ENCODE measurements at places on chromosomes 3 and 15.

DNA sequence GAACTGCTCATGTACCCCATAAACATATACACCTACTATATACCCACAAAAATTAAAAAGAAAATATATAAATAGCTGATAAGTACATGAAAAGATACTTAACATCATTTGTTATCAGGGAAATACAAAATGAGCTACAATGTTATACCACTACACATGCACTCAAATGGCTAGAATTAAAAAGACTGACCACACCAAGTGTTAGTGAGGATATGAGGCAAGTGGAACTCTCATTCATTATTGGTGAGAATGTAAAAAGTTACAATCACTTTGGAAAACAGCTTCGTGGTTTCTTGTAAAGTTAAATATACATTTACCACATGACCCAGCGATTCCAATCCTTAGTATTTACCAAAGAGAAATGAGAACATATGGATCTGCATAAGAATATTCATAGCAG is 26.5 kb downstream of the EOMES start:
- no peak for DNase-seq

DNA sequence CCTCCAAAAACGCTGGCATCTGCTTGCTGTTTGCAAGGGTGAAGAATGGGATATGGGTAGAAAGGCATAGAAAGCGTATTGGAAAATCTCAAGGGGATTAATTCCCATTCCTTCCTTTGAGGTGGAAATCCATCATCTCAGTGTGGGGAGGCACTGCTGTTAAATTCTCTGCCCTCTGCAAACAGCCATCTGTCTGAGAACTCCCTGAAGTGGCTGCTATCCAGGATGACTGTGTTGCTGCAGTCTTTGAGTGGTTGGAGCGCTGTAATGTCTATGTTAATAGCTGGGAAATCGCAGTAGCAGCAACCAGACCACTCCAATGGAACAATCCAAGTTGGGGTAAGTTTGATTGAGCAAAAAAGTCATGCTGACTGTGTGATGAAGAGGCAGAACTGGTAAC is 625.9 kb downstream of the NLGN1 start:
- no peak for DNase-seq

DNA sequence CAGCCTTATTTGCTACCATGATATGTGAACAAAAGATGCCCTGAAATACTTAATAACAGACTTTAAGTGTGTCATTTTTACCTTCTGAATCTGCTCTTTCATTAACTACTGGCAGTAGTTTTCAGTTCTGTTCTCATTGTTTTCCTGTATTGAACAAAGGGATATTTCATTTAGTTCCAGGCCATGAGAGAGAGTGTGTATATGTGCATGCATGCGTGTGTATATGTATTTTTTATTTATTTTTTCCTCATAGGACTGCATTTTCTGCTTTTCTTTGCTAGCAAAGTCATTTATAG is 46.8 kb upstream of the CRTC3 start:
- no peak for DNase-seq

DNA sequence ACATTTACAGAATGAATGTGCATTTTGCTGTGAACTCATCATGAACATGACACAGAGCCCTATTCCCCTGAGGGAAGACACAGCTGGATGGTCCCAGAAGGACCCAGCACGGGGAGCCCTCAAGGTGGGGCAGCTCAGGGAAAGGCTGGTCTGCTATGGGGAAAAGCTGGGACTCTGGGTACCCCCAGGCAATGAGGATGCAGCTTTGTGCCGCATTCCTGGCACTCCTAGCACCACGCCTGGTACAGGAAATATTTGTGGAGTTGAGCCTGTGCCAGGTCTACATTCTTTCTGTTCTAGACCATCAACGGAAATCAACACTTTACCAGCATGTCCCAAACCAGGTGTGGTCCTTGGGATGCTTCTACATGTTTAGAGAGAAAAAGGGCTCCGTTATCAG is 74.0 kb downstream of the SRGAP3 start:
- DNase-seq, result no peak

- DNase-seq, result no peak
Observed at GRCh38 chr3:146134348-146135117, 26.5 kb downstream of the PLOD2 start.

GRCh38 chr15:50248994-50249582 is 16.4 kb downstream of the HDC start:
- DNase-seq, result no peak

DNA sequence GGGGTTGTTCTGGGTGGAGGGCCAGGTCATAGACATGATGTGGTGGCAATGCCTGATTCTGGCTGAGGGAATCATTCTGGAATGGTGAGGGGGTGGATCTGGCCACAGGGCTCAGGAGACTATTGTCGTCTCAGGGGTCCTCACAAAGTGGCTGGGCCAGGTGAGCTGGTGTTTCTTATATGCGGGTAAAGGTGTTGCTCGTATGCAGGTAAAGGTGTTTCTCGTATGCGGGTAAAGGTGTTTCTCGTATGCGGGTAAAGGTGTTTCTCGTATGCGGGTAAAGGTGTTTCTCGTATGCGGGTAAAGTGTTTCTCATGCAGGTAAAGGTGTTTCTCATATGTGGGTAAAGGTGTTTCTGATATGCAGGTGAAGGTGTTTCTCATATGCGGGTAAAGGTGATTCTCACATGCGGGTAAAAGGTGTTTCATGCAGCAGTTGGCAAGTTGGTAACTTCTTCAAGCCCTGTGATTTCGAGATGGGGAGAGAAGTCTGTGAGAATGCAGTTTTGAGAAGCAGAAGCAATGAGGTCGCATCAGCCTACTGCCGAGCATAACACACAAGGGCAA is 10.5 kb upstream of the MUC4 start:
- DNase-seq, result no peak

DNA sequence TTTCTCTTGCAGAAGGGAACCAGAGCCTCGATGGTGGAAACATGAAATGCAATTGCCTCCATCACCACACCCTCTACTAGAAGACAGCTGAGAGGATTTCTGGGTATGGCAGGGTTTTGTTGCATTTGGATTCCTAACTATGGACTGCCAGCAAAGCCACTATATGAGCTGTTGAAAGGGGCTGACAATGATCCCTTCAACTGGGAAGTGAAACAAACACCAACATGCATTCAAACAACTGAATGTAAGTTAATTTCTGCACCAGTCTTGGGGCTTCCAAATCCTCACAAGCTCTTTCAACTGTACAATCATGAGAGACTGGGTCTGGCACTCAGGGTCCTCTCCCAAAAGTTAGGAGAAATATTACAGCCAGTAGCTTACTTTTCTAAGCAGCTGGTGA is 116.7 kb upstream of the PLCL2 start:
- DNase-seq, result no peak

GRCh38 chr3:185934767-185935464 is 2.9 kb downstream of the TRA2B start:
- no peak for DNase-seq

DNA sequence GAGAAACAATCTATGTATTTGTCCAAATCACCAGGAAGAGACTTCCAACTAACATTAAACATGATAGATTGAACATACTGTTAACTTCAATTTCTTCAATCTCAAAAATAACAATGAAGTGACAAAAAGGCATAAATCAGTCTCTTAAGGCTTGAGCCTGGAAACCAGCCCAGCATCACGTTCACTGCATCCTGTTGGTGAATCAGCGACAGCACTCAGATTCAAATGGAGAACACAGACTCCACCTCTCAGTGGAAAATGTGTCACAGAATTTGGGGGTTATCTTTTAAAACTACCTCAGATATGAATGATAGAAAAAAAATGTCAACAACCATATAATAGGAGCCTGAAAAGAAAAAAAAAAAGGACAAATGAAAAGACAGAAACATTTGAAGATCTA is 212.0 kb downstream of the MINAR1 start:
- DNase-seq, result no peak

GRCh38 chr15:70062321-70062956 is 35.3 kb downstream of the TLE3 start:
- DNase-seq, result no peak

- no peak for DNase-seq
Observed at GRCh38 chr15:38275959-38276358, 23.3 kb downstream of the SPRED1 start.

GRCh38 chr3:101414121-101414520 is 93.7 kb upstream of the IMPG2 start:
- DNase-seq, result no peak

DNA sequence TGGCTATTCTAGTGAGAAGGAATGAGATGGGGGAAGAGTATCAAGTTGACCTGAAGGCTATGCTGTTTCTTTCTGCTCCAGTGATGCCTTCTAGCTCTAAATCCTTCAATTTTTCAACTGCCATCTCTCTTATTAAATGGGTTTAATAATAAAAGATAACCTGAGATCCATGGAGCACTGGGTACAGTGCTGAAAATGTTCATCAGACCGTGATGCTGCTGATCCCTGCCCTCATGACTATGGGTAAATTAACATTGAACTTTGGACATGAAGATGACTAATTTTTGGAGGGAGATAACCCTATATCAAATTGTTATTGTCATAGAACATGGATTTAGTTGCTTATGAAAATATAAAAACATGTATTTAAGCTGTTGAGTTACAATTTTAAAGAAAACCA is 27.7 kb upstream of the SLC2A2 start:
- DNase-seq, result no peak

- no peak for DNase-seq
Observed at GRCh38 chr3:52402706-52403270, 42.1 kb downstream of the SEMA3G start.

DNA sequence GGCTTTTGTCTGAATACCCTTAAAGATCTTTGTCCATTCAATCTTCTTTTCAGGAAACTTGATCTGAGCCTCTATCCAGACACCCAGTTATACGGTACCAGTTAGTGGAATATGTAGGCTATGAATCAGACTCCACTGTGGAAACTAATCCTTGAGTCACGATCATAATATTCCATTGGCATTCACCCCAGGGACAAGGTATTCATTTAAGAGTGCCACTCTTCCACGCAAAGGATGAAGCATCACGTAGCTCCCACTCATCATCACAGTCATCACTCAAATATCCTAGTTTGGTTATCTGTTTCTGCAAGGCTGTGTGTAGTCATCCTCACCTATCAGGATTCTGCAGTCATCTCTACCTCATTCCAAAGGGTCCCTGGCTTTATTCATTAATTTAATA is 85.6 kb downstream of the NEDD4 start:
- no peak for DNase-seq

DNA sequence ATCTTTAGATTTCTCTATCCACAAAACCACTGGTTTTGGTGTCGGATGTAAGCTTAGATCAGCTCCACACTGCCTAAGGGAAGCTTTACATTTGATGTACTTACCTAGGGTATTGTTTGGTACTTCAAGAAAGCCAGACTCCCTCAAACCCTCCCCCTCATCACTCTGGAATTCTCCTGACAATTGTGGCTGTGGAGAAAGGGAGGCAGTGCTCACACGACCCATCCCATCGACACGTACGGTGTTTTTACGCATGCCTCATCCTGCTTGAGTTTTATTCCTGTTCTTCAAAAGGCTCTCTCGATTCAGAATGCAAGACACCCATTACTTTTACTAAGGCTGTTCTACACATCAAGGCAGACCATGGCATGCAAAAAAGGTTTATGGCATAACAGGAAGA is 67.3 kb upstream of the ONECUT1 start:
- DNase-seq, result no peak

DNA sequence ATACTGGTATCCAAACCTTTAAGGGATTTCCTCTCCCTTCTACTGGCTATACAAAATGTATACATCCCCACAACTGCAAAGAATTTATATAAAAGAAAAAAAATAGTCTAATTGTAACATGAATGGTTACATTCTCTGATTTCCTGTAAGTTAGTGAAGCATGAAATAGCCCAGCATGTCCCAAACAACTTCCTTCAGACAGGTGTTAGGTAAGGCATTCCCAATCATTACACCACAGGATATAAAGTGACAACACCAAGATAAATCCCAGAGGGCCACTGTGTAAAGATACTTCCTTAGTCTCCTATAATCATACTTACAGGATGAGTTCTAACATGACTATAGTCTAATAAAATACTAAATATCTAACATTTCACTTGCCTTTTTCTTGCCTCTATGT is 7.6 kb downstream of the CMTM6 start:
- DNase-seq, result no peak

GRCh38 chr15:32843219-32843815 is 125.5 kb downstream of the GREM1 start:
- DNase-seq, result no peak

DNA sequence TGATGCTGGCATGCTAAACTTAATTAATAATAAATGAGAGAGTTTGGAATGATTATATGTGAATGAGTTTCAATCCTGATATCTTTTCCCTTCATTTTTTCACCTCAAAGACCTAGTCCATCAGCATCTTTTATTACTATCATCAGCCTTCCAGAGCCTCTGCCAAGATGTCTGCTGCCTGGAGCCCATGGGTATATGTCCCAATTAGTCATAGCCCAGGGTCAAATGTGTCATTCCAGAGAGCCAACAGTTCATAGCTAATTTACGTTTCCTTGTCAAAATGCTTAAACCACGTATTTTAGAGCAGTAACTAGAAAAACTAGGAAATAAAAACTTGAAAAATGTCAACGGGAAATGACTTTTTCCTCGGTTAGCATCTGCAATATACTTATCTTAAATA is 457.9 kb downstream of the SI start:
- no peak for DNase-seq

- no peak for DNase-seq
Observed at GRCh38 chr3:177523872-177524438, 326.7 kb upstream of the TBL1XR1 start.

DNA sequence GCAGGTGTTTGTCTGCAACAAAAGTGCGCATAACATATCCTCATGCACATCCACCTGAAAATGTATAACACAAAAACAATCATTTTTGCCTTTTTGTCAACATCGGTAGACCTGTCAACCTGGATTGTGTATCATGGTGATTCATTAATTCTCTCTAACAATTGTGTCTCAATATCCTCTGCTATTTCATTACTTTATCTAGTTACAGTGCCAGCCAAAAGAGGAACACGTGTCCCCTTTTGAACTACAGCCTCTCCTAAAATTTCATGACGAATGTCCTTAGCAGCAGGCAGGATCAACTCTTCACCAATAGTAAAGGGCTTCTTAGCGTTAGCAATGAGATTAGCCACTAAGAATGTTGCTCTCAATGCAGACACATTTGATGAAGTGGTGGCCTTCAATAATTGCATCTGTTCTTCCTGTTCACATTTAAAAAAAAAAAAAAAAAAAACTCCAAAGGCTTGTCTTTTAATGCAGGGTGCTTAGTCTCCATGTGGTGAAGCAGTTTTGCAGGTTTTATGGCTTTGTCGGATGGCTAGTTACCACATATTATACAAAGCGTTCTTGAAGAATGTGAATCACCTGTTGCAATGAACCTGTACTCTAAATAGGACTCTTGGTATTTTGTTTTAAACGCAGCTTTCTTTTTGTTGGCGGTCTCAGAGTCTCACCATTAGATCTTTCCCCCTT is 45.7 kb upstream of the MCTP2 start:
- no peak for DNase-seq

DNA sequence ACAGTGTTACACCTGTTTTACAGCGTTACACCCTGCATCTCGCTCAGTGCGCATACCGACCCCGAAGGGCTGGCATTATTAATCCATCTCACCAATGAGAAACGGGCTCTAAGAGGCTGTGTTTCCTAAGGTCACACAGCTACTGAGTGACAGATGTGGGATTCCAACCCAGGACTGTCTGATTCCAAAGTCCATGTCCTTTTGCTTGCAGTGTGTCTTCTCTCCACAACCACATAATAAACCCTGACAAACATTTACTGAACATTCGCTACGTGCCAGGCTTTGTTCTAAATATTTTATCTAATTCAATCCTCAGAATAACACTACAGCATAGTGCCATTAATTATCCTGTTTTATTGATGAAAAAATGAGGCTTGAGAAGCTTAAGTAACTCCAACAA is 79.1 kb downstream of the RAB11A start:
- DNase-seq, result no peak

Measured in GM06990 (cell line).